Gastrocnemius medialis (tissue), 4 donors: ENCODE measurements at places on chromosomes 11 and 22. TPM values are rescaled to one million over a fixed set of nuclear protein-coding genes. Genes with fewer than 3 reads are reported as not detected.

Gene FAM180B
- not detected for total RNA-seq

Gene IL18
- 0.58 TPM for total RNA-seq

Gene OR10A2
- not detected for total RNA-seq

Gene ELF5
- total RNA-seq: not detected

Gene PKDREJ
- not detected for total RNA-seq

Gene PHETA2
- total RNA-seq: 1.8 TPM

Gene VSTM5
- not detected for total RNA-seq

Gene RAB30
- 31.0 TPM for total RNA-seq

DNA sequence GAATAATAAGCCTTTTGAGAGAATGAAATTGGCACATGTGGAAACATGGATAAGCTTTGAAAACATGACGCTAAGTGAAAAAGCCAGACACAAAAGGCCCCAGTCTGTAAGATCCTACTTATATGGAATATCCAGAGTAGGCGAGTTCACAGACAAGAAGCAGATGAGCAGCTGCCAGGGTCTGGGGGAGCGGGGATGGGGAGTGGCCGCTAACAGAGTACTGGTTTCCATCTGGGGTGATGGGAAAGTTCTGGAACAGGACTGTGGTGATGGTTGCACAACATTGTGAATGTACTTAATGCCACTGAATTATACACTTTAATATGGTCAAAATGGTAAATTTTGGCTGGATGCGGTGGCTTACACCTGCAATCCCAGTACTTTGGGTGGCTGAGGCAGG is 126.5 kb downstream of the SPATA19 start:
- H3K27me3 ChIP-seq: no peaks in the 10 kb centered on the region
- H3K4me3 ChIP-seq: no peak overlapping the region
- no peak overlapping the region for H3K27ac ChIP-seq
- no peaks in the 10 kb centered on the region for H3K4me1 ChIP-seq
- no peaks in the 10 kb centered on the region for H3K36me3 ChIP-seq

GRCh38 chr11:27770576-27770975 is 70.3 kb upstream of the BDNF start:
- H3K4me3 ChIP-seq: no peak overlapping the region
- no peak overlapping the region for H3K27ac ChIP-seq
- H3K4me1 ChIP-seq: no peaks in the 10 kb centered on the region
- H3K27me3 ChIP-seq: no peaks in the 10 kb centered on the region
- no peak for DNase-seq
- no peaks in the 10 kb centered on the region for H3K36me3 ChIP-seq

- H3K27me3 ChIP-seq: no peaks in the 10 kb centered on the region
- H3K4me1 ChIP-seq: no peaks in the 10 kb centered on the region
- no peak within 1 kb of the TSS for H3K27ac ChIP-seq
- no peak within 1 kb of the TSS for H3K4me3 ChIP-seq
- no peak for DNase-seq
Observed at GRCh38 chr11:4947505-4947904, at the start of gene OR51A4. OR51A4 (minus strand) TSS chr11:4947605; CDS start chr11:4947100, 505 bp downstream.

DNA sequence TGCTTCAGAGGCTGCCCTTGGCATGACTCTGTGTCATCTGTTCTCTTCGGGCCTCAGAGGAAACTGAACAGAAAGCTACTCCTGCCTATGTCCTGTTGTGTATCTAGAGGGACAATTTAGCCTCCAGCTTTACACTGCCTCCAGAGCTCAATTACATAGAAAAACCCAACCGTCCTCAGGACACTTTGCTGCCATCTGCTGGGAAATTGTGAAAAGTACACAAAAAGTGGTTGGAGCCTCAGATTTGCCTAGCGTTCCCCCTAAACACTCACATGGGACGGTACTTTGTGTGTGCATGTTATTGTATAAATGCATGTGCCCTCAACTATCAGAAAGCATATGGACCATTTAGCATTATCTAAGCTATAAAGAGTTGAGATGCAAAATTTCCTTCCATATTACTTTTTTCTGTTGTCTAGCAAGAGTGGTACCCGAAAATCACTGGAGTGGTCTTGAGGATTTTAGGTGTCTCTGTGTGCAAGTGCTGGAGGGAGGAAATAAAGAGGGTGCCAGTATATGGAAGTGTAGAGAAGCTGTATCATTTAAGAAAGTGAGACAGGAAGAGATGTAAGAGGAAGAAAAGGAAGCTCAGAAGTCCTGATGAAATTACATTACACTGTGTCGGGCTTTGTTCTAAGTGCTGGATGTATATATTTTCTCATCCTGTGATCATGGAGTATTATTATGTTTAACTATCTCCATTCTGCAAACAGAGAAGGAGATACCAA is 8.7 kb upstream of the MS4A4E start:
- H3K27me3 ChIP-seq: no peaks in the 10 kb centered on the region
- H3K36me3 ChIP-seq: no peaks in the 10 kb centered on the region
- no peak overlapping the region for H3K27ac ChIP-seq
- H3K4me1 ChIP-seq: no peaks in the 10 kb centered on the region
- no peak overlapping the region for H3K4me3 ChIP-seq

DNA sequence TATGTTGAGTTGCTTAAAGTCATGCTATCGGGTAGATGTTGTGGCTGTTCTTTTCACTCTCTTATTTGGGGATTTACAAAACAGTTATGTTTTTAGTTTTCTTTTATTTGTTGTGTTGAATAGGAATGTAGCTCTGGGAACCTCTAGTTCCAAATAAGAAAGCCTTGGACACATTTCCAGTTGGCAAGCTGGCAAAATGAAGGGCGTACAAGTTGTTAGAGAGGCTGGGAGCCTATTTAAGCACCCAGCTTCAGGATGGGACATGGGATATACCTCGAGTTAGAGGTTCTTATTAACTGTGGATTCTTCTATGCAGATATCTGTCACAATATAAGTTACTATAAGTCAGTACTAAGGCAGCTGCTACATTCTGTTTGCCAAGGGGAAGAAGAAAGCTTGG is 22.8 kb downstream of the PPARA start:
- no peak overlapping the region for H3K4me3 ChIP-seq
- H3K4me1 ChIP-seq: peaks cover 36% of the 10 kb centered on the region
- no peaks in the 10 kb centered on the region for H3K27me3 ChIP-seq
- H3K27ac ChIP-seq: peak overlapping the region; percentile 80
- DNase-seq: no peak
- H3K36me3 ChIP-seq: no peaks in the 10 kb centered on the region

DNA sequence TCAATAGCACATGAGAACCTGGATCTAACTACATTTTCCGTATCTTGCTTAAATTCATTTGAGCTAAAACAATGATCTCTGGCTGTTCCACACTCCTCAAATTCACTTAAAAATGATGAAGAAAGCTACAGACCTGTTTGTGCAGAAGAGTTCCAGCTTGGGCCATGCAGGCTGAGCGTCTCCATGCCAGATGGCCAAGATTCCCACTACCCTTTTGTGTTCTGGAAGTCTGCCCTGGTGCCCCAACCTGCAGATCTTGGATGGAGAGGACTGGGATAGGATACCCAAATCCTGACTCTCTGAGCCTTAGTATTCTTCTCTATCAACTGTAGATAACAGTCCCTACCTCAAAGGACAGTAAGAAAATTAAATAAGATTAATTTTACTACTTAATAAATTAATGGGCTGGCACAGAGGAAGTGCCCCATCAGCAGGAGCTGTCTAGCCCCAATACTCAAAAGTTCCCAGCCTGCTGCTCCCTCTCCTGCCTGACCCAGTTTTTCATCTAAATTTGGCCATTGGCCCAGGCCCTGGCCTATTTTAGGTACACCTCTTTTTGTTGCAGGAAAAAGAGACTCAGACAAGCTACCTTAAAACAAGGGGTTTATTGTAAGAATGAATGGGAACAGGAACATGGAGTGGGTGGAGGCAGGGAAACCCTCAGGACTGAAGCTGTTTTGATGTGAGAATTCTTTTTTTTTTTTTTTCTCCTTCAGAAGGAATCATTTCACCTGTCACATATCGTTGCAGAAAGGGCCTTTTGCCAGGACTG is 81.4 kb upstream of the GRK3 start:
- H3K36me3 ChIP-seq: no peaks in the 10 kb centered on the region
- H3K27me3 ChIP-seq: no peaks in the 10 kb centered on the region
- peak; percentile 45 for DNase-seq
- H3K27ac ChIP-seq: no peak overlapping the region

- no peaks in the 10 kb centered on the region for H3K27me3 ChIP-seq
- H3K36me3 ChIP-seq: no peaks in the 10 kb centered on the region
- no peak for DNase-seq
Observed at GRCh38 chr22:31938296-31938695, 6.0 kb upstream of the YWHAH start.

DNA sequence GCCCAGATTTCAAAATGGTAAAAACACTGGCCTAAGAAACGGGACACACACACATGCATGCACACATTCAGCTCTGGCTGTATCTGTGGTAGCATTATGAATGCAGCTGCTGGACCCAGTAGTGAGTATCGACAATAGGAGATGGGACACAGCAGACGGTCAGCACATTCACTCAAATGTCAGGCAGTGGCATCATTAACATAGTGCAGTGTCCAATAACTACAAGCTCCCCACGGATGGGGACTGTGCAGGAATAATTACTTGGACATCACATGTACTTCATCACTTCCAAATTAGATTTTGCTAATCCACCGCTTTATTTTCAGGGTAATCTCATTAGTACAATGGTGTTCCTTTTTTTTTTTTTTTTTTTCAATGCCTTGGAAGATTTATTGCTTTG is 109.5 kb downstream of the FANCF start:
- H3K4me1 ChIP-seq: no peaks in the 10 kb centered on the region
- no peaks in the 10 kb centered on the region for H3K27me3 ChIP-seq
- H3K27ac ChIP-seq: no peak overlapping the region
- DNase-seq: no peak
